RPMI8226 (cell line): ENCODE measurements at places on chromosomes 4 and X.

DNA sequence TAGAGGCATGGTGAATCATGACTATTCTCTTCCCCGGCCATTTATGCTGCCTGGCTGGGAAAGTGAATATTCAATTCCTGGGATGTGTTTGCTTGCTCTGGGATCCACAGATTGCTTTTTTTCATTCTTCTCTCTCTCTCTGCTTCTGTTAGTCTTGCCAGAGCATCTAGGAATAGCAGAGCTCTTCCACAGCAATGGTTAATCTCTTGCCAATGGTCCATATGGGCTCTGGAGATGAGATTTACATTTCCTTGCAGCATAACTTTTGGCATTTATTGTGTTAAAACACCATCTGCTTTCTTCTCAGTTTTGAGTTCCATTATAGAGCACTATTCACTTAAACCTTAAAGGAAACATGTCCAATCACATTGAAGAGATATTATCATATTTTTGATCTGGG is 59.2 kb upstream of the GUCY1A1 start:
- no peak for DNase-seq

DNA sequence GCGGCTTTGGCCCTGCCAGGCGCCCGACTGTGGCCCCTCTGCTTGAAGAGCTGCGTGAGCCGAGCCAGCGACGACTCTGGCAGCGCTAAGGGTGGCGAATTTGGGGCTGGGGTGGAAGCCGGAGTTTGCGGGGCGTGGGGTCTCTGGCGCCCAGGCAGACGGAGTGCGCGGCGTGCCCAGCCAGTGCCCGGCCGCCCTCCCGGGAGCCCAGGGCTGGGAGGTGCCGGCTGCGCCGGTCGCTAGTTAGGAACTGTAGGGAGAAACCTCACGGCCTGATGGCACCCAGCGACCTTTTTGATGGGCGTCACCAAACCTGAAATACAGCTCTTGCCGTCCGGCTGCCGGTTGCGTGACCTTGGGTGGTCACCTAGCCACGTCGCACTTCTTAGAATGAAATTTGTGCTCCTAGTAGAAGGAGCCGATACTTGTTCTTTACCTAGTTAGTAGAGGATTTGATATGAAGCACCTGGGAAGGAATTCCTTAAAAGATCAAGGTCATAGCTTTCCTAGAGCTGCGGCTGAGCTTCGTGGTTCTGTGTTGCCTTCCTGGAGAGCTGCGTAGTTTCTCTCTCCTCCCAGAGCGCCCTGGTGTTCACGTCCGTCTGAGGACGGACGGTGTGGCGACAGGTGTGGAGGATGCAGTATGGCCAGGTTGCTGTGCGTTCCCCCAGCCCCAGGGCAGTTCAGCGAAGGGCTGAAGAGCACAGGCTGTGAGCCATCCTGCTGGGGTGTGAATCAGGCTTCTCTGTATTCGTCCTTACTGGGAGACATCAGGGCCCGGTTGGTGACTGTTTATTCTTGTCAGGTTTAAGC is 680 bp downstream of the MAEA start:
- peak; percentile 25 for DNase-seq

DNA sequence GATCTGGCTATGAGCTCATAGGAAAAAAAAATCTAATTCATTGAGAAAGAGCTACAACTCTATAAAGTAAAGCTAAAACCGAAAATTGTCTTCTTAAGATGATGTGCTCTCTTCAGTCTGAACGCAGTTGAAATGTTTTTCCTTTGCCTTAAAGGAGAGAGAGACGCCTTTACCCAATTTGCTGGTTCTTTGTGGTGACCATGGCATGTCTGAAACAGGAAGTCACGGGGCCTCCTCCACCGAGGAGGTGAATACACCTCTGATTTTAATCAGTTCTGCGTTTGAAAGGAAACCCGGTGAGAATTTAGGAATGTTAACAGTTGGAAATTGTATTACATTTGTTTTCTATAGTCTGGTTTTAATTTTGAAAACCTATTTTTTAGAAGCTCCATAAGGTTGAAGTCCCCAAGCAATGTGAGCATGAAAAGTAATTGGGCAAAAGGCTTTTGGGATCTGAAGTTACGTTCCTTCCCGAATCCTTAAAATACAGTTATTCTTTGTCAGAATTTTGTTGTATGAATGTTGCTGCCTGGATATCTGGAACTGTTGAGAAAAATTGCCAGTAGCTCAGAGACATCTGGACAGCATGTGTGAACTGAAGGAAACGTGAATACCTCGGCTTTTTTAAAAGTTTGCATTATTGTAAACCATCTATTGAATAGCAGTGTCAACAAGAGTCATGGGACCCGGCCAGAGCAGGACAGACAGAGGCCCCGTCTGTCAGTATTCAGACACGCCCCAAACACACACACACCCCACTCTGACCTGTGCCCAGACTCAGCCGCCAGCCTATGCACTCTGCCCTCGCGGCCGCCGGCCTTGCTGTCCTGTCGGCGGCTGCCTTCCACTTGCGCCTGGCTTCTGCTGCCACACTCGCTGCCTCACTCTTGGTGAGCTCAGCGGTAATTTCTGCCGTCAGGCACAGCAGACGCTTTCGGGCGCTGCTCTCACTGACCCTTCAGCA is 9.9 kb downstream of the PIGG start:
- DNase-seq = no peak

GRCh38 chr4:1644891-1645657 is 39.0 kb downstream of the FAM53A start:
- no peak for DNase-seq

DNA sequence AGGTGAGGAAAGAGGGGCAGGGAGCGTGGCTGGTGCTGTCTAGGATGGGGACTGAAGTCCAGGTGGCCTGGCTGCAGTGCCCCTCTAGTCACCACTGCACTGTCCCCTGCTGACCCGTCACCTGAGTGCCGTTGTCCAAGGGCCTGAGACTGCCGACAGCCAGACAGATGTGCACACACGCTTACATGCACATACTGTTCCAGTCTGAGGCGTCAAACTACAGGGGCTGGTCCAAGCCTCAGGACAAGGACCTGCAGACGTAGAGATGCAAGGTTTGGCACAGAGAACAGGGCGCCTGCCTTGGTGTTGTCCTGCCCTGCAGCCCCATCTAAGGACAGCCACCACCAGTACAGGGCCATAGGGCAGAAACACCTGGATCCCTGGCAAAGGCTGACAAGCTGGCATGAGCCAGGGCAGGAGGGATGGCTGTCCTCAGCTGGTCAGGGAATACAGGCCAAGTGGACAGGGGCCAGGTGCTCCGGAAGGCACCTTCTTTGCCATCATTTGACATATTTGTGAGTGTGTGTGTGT is 1.7 kb downstream of the SLC2A9 start:
- no peak for DNase-seq

- no peak for DNase-seq
These were observed 385.4 kb upstream of the MAD2L1 start for GRCh38 chr4:120452001-120452400.

DNA sequence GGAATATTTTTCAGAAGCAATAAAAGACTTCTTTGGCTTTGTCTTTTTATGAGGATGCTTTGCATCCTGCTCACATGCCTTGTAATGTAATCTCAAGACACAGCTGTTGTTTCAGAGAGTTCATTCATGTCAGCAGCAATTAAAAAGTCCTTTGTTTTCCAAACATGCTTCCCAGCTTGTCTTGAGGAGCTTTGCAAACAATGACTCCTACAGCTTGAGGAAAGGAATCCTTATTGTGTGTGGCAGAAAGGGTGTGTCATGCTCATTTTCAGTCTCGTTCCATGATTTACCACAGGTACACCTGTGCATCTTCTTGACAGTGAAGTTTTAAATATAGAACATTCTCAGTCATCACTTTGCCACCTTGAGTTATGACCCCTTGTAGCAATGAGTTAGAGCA is 139.2 kb upstream of the AADAT start:
- DNase-seq = no peak

- DNase-seq = no peak
These were observed 226.2 kb upstream of the FAT1 start for GRCh38 chr4:186949847-186950246.
